ENCODE measurements at places on chromosomes 2 and 18.
A peak's percentile ranks its signal among the peaks of the same experiment; 100 is the strongest.

- no peak for DNase-seq
Observed at GRCh38 chr18:70363861-70364260, 75.0 kb downstream of the SOCS6 start.

DNA sequence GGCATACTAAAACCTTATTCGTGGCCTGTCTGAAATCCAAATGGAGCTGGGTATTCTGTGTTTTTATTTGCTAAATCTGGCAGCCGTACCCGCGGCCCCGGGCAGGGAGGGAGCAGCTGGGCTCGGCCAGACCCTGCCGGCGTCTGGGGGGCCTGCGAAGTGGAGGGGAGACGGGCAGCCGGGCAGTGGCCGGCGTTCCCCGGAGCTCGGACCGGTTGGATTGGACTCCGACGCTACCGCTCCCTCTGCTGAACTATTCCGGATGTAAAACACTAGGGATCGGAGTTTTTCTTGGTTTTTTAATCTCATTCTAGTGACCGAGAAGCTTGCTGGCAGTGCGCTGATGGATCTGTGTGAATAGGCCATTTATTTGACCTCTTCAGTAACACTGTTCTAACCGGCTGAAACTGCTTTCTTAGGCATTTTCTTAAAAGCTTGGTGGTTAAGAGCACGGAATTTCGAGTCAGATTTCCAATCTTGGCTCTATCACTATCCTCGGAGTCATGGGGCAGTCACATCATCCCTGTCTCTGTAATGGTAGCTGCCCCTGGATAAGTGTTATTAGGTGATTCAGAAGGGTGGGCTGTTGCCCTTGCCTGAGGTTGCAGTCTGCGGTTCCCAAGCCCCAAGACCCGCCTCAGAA is 694 bp downstream of the UNC50 start:
- DNase-seq: no peak

GRCh38 chr2:135586148-135586547 is 54.9 kb downstream of the R3HDM1 start:
- DNase-seq: no peak

DNA sequence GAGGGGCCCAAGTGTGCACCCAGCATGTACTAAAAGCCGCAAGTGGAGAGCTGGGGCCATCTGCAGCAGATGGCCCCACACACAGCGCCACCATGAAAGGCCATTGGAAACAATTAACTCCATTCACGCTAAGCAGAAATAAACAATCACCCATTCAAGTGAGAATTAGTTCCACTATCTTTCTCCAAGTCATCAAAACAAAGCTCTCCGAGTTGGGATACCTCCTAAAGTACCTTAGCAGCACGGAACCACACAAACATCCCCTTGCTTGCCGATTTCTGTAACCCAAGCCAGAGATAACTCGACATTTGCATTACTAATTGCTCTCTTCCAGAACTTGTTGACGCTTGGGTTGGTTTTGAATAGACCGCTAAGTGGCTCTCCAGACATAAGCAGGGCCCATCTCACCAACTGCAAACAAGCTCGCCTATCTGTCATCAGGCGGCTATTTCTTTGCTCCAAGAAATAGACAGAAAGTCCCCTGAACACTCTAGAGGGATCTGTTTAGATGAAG is 840.6 kb upstream of the SALL3 start:
- DNase-seq: no peak

- DNase-seq: no peak
Observed at GRCh38 chr2:136054856-136055255, 63.1 kb downstream of the CXCR4 start.

DNA sequence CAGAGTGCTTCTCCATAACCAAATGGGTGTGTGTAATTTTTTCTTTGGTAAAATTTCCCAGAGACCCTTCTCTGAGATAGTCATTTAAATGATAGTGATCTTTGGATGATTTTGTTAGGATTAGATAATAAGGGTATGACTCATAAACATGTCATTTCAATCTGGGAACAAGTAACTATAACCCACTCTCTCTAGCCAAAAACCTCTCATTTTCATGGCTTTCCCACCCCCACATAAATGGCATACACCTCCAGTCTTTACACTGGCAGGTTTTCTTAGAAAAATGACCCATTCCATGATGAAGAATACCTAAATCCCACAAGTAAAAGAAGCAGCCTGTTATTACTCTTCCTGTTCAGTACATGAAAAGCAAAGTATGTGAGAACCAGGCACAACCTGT is 572.0 kb upstream of the ZEB2 start:
- DNase-seq: no peak

- DNase-seq: no peak
Observed at GRCh38 chr2:80326214-80326613, 21.7 kb upstream of the LRRTM1 start.

DNA sequence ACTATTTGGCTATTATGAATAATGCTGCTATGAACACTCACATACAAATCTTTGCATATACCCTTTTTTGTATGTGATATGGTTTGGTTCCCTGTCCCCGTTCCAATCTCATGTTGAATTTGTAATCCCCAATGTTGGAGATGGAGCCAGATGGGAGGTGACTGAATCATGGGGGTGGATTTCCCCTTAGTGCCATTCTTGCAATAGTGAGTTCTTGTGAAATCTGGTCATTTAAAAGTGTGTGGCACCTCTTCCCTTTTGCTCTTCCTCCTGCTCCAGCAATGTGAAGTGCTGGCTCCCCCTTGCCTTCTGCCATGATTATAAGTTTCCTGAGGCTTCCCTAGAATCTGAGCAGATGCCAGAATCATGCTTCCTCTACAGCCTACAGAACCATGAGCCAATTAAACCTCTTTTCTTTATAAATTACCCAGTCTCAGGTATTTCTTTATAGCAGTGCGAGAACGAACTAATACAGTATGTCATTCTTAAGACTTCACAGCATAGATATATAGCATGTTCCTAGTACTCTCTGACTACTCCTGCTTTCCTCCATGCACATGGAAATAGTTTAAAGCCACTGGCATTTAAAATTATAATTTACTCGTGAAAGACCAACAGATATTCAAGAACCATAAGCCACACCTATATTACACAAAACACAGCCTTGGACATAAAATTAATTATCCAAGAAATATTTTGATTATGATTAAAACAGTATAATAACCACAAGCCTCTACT is 75.2 kb downstream of the COBLL1 start:
- DNase-seq: no peak

DNA sequence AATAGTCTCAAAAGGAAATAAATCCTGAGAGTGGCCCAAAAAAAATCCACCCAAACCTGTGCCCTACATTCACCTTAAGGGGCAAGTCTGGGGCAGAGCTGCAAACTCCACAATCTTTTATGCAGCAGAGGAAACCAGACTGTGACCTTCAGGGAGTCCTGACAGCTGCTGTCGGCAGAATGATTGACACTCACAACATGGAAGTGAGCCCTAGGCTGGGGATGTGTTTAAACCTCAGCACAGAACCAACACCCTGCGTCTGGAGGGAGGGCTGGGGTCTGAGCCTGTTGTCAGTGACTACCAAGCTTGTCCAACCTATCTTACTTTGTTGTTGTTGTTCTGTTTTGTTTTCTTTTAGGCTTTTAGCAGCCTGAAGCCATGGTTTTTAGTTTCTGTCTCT is 39.6 kb downstream of the CRACDL start:
- DNase-seq: no peak

GRCh38 chr2:68742626-68743415 is 8.2 kb downstream of the ARHGAP25 start:
- peak; percentile 32 for DNase-seq

DNA sequence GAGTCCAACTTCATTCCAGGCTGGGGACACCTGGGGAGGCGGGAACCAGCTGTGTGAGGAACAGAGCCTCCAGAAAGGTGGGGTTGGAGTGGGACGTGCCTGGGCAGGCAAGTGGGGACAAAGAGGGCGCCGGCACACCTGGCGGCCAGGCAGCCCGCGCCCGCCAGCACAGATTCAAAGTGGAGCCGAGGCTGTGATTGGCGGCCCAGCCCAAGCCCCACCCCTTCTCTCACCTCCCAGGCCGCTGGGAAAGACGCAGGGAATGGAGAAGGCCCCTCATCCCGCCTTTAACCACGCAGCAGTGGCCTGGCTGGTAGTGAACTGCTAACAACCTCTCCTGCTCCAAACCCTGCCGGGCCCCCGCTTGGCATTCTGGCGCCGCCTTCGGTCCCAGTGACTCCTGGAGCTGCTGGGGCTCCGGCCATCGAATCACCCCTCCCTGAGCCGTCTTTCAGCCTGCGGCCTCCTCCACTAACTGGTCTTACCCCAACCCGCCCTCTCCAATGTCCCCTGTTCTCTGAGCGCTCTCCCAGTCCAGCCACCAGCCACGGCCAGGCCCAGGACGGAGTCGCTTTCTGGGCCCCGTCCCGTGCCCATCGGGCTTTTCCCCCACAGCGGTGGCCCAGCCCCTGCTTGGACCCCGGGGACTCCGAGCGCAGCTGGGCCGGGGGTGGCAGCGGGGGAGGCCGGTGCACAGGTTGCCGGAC is 27.9 kb upstream of the PTMA start:
- no peak for DNase-seq

- no peak for DNase-seq
Observed at GRCh38 chr2:44941551-44942234, at the start of gene SIX3. Gene SIX3, plus strand, starts transcription at chr2:44941702. Its CDS starts 403 bp downstream, at chr2:44942105.
